ENCODE measurements at places on chromosomes 2 and 18. TPM values are rescaled to one million over a fixed set of nuclear protein-coding genes. Genes with fewer than 3 reads are reported as not detected.

GRCh38 chr2:39411181-39411944 is 25.7 kb downstream of the MAP4K3 start:
- H3K27me3 ChIP-seq: no peaks in the 10 kb centered on the region
- peak; percentile 47 for DNase-seq
- no peak overlapping the region for H3K4me3 ChIP-seq
- H3K36me3 ChIP-seq: no peaks in the 10 kb centered on the region
- H3K4me1 ChIP-seq: peaks cover 45% of the 10 kb centered on the region

DNA sequence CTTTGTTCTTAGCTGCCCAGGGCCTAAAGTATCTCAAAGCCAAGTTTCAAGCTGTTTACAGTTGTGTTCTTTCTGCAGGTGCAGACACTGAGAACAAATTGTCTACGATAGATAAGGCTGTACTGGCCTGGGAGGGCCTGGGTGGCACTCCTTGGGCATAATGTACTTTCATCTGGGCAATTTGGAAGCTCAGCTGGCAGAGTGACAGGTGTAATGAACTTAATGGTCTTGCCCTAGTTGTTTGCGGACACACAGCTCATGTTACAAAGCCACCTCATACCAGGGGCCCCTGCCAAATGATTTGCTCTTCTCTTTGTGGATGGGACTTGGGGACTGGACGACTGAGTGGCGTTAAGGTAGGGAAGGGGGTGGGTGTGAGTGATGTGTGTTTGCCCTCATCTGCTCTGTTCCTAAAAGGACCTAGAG is 4.3 kb downstream of the LDLRAD4 start:
- no peak overlapping the region for H3K27ac ChIP-seq
- no peaks in the 10 kb centered on the region for H3K36me3 ChIP-seq
- peaks cover 53% of the 10 kb centered on the region for H3K27me3 ChIP-seq

- H3K27me3 ChIP-seq: no peaks in the 10 kb centered on the region
- no peak overlapping the region for H3K4me3 ChIP-seq
- peak; percentile 16 for DNase-seq
- peaks cover 18% of the 10 kb centered on the region for H3K4me1 ChIP-seq
Measured at GRCh38 chr2:100285691-100286090, 36.6 kb downstream of the LONRF2 start.

The DNAJC5G gene
- total RNA-seq: not detected

DNA sequence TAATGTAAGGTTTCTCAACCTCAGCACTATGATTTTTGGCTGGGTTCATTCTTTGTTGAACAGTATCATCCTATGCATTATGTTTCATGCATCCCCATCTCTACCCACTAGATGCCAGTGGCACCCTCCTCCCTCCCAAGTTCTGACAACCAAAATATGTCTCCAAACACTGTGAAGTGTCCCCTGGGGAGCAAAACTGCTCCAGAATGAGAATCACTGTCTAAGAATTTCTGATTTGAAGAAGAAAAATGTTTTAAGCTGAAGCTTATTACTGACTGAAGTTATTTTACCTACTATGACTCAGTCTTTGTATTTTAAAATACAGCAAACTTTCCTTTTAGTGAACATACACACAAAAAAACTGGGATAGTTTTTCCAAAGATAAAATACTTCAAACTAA is 3.4 kb downstream of the THADA start:
- peak; percentile 17 for DNase-seq
- H3K36me3 ChIP-seq: peaks cover 21% of the 10 kb centered on the region
- no peak overlapping the region for H3K27ac ChIP-seq
- H3K4me3 ChIP-seq: no peak overlapping the region
- peaks cover 18% of the 10 kb centered on the region for H3K4me1 ChIP-seq
- no peaks in the 10 kb centered on the region for H3K27me3 ChIP-seq

DNA sequence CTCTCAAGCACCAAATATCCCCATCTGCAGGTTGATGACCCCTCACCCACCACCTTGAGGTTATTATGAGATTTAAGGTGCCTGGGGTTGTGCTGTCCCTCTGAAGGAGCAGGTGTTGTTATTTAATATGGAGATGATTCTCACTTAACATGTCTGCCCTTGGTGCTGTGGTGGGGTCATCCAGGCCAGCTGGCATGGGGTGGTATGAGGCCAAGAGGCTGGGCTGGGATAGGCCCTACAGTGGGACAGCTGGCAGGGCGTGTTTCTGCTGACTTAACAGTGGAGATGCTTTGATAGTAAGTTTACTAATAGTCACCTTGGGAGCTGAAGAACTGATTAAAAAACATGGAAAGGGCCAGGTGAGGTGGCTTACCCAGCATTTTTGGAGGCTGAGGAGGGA is 22.4 kb downstream of the SERPINB12 start:
- H3K27ac ChIP-seq: no peak overlapping the region
- no peak for DNase-seq
- no peak overlapping the region for H3K4me3 ChIP-seq

DNA sequence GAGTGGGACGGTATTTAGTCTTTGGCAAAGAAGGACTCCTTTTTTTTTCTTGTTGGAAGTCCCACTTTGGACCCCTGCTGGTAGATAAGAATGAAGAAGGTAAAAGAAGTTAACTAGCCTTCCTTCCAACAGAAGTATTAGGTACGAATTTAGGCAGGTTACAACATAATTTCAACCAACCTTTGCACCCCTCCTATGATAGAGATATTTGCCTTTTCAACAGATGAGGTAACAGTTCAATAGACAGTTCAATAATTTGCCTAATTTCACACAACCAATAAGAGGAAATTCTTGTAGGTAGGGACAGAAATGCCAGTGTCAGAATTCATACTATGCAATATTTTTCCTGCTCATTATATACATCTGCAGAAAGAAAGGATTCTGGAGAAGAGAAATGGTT is 100.8 kb downstream of the CCDC141 start:
- H3K4me3 ChIP-seq: no peak overlapping the region
- H3K4me1 ChIP-seq: no peaks in the 10 kb centered on the region
- DNase-seq: no peak
- no peaks in the 10 kb centered on the region for H3K36me3 ChIP-seq

The IL1R2 gene
- not detected for total RNA-seq

The SKOR2 gene
- not detected for total RNA-seq

The UGT1A8 gene
- total RNA-seq: not detected

The ALPI gene
- not detected for total RNA-seq

DNA sequence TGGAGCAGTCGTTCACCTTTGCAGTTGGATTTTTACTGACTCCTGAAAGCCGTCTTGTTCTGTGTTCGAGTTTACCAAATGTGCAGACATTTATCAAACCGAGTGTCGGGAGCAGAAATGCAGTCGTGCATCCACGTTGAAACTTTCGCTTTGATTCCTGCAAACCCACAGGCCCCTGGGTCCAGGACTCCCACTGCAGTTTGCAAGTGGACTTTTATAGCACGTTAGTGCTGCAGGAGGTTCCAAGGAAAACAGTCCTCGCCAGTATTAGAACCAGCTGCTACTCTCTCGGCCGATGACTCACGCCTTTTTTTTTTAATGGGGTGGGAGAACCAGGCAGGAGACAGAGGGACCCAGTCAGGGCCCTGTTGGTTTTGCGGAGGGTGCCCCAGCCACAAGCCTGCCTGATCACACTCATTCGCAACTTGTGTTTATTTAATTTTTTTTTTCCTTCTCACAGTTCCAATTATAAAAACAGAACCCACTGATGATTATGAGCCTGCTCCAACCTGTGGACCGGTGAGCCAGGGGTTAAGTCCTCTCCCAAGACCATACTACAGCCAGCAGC is 90.1 kb downstream of the NFATC1 start:
- H3K36me3 ChIP-seq: peaks cover 7% of the 10 kb centered on the region
- H3K27ac ChIP-seq: peak overlapping the region; percentile 95
- no peaks in the 10 kb centered on the region for H3K27me3 ChIP-seq
- DNase-seq: peak; percentile 90
- H3K4me1 ChIP-seq: peaks cover 30% of the 10 kb centered on the region

GRCh38 chr2:18922276-18922675 is 332.9 kb upstream of the NT5C1B start:
- no peak overlapping the region for H3K4me3 ChIP-seq
- H3K36me3 ChIP-seq: no peaks in the 10 kb centered on the region
- H3K4me1 ChIP-seq: peaks cover 26% of the 10 kb centered on the region
- no peak for DNase-seq

DNA sequence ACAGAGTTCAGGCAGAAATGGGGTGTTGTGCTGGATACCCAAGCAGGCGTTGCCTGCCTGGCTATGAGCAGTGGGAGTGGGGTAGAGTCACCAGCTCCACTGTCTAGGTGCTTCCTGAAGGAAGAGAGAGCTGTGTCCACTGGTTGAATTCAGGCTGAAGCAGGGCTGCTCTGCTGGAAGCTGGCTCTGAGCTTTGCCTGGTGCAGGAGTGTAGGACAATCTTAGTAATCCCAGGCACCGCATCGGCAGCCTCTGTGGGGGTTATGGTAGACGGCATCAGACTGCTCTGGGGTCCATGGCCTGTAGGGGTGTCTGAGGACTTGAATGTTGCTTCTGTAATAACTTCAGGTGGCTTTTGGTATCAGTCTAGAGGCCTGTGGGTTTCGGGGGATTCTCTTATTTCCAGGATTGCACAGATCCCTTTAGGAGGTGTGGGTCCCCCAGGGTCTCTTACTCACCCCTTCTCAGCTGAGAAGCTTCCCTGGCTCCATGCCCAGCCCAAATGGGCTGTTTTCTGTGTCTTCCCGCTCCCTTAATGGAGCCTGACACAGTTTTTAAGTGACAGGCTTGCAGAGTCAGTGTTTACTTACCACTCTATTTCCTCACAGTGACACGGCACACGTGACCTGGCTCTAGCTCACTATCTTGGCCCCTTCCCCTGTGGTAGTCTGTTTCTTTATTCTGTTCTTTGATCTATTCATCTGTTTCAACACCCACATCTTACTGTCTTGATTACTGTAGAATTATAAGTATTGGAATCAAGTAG is 644.3 kb downstream of the CBLN2 start:
- no peaks in the 10 kb centered on the region for H3K27me3 ChIP-seq
- H3K4me1 ChIP-seq: no peaks in the 10 kb centered on the region
- H3K4me3 ChIP-seq: no peak overlapping the region
- DNase-seq: no peak
- H3K36me3 ChIP-seq: no peaks in the 10 kb centered on the region

DNA sequence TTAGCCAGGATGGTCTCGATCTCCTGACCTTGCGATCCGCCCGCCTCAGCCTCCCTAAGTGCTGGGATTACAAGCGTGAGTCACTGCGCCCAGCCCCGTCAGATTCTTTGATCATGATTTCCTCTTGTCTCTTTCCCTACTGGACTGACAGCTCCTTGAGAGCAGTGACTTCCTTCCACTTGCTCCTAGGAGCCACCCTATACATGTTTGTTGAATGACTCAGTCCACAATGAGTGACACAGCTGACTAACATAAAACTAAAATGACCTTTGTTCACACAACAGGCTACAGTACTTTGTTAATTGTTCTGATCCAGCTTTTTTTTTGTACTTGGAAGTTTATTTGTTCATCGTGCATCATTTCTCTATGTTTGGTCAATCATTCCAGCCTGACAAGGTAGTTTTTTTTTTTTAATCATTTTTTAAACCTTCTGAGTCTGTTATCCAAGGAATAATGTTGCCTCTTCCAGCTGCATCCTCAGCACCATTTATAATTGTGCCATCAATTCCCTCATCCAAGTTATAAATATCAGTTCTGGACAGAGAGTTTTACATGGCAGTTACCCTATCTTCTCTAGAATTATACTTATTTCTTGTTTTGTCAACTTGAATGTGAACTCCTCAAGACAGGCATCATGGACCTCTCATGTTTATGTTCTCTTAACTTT is 42.9 kb upstream of the TUBA3E start:
- peaks cover 3% of the 10 kb centered on the region for H3K4me1 ChIP-seq
- DNase-seq: peak; percentile 79
- no peaks in the 10 kb centered on the region for H3K27me3 ChIP-seq

DNA sequence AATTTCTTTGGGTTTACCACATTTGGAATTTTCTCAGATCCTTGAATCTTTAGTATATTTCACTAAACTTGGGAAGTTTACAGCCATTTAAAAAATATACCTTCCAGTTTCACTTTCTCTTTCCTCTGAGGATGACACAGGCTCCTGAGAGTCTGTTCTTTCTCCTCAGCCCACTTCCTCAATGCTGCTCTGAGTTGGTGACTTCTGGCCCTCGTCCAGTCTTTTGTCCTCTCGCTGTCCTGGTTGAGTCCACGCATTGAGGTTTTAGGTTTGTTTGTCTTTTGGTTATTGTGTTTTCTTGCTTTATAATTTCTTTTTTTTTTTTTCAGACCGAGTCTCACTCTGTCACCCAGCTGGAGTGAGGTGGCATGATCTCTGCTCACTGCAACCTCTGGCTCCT is 40.7 kb upstream of the GALR1 start:
- H3K27me3 ChIP-seq: no peaks in the 10 kb centered on the region
- H3K4me3 ChIP-seq: peak overlapping the region; percentile 7
- peaks cover 52% of the 10 kb centered on the region for H3K4me1 ChIP-seq
- H3K27ac ChIP-seq: peak overlapping the region; percentile 82
- H3K36me3 ChIP-seq: no peaks in the 10 kb centered on the region

GRCh38 chr2:161745866-161746614 is 121.8 kb downstream of the SLC4A10 start:
- H3K27me3 ChIP-seq: no peaks in the 10 kb centered on the region
- no peaks in the 10 kb centered on the region for H3K4me1 ChIP-seq
- no peak overlapping the region for H3K27ac ChIP-seq
- no peak for DNase-seq
- H3K4me3 ChIP-seq: no peak overlapping the region

The PREPL gene
- total RNA-seq: 27.3 TPM

The CCDC88A gene
- total RNA-seq: 73.5 TPM

DNA sequence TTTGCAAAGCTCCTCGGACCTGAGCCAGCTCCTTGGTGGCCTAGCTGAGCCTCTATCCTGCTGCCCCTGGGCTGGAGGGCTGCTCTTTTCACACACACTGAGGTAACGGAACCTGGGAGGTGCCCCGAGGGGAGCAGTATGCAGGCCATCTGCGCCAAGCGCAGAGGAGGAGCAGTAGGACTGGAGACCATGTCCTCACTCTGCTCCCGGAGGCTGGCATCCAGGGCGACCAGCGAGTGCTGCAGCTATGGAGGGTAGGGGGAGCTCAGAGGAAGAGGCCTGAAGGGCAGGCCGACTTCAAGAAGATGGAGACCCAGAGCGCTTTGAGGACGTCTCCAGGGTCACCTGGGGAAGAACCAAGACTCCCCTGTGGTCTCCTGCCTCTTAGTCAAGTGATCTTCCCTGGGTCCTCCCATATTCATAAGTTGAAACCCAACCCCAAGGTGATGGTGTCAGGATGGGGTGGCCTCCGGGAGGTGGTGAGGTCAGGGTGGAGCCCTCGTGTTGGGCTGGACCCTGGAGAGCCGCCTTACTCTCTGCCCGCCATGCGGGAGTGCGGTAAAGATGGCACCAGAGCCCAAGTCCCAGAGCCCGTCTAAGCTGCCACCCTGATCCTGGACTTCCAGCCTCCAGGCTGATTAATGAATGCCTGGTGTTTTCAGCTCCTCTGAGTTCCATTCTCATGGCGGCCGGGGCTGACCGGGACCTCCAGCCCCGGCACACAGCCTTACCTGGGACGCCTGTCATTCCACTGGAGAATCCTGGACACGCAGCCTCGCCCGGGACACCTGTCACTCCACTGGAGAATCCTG is 160.7 kb downstream of the NDUFA10 start:
- no peaks in the 10 kb centered on the region for H3K4me1 ChIP-seq
- H3K4me3 ChIP-seq: no peak overlapping the region
- no peaks in the 10 kb centered on the region for H3K27me3 ChIP-seq
- no peak for DNase-seq

All from SJSA1 (cell line).